ENCODE measurements at places on chromosomes 3 and 15.
A peak's percentile ranks its signal among the peaks of the same experiment; 100 is the strongest.

GRCh38 chr3:126053949-126054569, 29.9 kb downstream of the SLC41A3 start:
- no peak for DNase-seq

DNA sequence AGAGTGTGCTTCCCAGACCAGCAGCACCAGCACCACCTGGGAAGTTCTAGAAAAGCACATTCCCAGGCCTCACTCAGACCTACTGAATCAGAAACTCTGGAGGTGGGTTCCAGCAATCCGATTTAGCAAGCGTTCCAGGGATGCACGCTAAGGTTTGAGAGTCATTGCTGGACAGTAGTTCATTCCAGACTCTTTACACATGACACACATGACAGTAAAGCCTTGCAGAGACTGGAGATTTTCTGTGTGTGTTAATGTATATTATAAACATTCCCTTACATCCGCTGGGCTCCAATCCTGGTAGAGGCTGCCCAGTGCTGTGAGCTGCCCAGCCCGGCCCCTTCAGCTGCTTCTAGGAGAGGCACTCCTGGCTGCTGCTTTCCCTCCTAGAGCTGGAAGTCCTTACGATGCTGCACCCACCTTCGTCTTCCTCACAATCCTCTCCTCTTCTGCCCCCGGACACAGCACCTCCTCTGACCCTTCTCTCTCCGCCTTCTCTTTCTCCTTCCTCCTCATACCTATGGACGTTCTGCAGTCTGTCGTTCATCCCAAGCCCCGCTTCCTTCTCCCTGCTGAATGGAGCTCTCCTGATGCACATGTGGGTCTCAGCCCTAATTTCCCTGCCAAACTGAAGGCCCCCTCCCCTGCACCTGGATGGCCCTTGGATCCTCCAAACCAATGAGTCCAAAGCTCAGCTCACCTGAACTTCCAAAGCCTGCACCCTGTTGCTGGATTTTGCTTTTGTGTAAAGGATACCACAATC, 44.4 kb downstream of the ITGA11 start:
- DNase-seq: no peak

- peak; percentile 58 for DNase-seq
These were observed 53.7 kb downstream of the PIK3CB start for GRCh38 chr3:138781012-138781470.

- no peak for DNase-seq
These were observed 397.8 kb downstream of the IGSF11 start for GRCh38 chr3:118636841-118637240.

GRCh38 chr3:130733236-130733875, 13.3 kb downstream of the PIK3R4 start:
- DNase-seq: no peak

- DNase-seq: no peak
These were observed 174.7 kb downstream of the MBNL1 start for GRCh38 chr3:152443212-152444023.

DNA sequence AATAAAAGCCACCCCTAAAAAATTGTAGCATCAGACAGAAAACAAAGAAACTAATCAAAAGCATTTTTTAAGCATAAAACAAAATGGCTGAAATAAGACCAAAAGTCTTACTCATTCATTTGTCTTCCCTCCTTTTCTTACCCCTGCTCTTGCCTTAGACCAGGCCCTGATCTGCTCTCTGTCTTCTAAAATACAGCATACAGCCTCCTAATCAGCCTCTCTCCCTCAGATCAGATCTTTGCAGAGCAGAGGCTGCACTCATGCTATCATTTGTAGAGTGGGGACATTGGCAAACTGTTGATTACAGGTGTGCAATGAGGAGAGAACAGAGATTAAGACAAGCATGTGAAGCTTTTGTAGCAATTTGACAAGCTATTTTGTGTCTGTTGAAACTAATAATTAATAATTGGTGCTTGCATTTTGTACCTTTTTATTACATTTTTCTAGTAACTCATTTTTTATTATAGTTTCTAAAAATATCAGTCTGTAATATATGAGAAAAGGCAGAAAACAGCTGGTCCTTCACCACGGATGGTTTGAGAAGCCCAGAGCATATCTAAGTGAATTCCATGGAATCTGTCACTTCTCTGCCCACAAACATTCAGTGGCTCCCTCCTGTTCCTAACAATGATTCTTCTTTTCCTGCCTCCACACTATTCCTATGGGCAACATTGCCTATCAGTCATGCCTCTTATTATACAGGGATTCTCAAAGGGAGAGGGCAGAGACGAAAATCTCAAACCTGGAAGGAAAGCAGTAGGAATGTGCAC, 286.2 kb upstream of the STT3B start:
- DNase-seq: no peak

DNA sequence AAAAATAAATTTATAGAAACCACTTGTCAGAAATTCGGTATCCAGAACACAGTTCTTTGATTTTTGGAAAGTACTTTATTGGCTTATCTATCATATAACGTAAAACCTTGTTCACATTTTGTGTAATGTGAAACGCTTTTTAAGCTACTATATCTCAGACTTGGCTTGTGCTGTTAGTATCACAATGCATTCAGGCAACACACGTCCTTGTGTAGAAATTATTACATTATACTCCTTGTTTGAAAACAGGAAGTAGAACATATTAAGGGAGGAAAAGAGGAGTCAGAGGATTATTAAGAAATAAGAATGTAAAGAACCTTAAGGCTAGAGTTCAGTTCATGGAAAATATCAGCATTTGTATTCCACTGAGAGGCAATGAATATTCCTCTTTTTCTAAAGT, 1.6 kb downstream of the DNAJC13 start:
- no peak for DNase-seq

GRCh38 chr3:141407047-141407446, 38.7 kb downstream of the ZBTB38 start:
- no peak for DNase-seq

DNA sequence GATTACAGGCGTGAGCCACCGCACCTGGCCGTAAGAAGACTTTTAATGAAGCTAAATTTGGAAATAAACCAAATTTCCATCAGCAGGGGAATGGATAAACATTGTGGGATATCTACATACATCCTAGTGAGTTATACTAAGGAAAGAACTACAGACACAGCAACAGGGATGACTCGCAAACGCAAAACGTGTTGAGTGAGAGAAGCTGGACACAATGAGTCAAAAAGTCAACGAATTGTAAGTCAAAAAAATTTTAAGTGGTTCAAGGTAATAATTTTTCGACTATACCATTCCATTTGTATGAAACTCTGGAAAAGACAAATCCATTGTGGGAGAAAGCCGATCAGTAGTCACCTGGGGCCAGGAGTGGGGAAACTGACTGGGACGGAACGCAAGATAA, 19.9 kb downstream of the PLA2G4F start:
- DNase-seq: no peak

DNA sequence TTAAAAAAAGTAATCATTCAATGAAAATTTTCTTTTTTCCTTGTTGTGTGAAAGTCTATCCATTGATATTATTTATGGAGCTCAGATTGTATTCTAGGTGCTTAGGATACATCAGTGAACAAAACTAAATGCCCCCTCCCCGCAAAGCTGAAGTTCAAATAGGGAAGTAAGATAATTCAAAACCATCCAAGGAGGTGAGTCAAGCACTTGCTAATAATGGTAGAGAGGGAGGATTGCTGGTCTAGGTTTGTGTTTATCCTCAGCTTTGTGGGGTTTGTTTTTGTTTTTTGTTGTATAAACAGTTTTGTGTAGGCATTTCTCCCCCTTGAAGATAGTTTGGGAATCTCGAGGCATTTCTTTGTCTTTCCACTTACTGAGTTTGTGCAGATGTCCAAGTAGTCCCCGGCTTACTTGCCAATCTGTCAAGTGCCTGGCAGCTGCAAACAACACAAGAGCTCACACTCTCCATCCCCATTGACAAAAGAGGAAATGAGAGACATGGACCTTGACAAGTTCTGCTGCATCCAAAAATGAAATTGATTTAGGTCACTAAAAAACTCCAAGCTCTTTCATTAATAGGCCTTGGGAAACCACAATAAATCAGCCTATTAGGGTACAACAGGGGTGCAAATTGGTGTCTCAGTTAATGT, 575.8 kb upstream of the TBL1XR1 start:
- DNase-seq: no peak

All from T-cell (primary cell).